ENCODE measurements at places on chromosomes 3 and 15.

DNA sequence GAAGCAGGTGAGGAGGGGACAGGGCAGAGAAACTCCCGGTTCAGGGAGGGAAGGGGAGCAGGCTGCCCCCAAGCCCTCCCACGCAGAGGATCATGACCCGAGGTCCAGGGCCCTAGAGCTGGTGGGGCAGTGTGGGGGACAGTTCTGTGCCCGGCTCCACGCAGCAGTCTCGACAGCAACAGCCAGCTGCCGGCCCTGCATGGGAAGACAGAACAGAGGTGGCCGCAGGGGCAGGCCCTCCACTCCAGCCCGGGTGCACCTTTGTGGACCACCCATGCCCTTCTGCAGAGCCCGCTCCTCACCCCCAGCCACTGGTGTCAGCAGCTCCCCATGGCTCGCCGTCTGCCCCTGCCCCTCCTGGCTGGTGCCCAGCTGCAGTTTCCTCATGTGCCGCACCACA lies 7.7 kb downstream of the OGG1 start:
- DNase-seq, result no peak

GRCh38 chr15:100726070-100726420 lies 123.7 kb downstream of the ASB7 start:
- no peak for DNase-seq

DNA sequence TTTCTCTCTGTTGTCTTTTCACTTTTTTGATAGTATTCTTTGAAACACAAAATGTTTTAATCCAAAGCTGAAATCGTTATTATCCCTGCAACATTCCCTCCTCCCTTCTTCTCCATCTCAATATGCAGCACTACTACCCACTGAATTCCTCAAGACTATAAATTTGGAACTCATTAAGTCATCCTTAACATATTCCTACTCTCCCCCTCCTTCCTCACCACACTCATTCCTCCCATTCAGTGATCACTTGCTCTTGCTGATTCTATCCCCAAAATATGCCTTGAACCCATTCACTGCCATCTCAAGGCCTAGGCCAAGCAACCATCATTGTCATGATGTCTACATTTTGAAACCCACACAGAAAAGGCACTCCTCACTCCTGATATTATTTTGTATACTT lies 2.4 kb upstream of the PIK3R4 start:
- no peak for DNase-seq

DNA sequence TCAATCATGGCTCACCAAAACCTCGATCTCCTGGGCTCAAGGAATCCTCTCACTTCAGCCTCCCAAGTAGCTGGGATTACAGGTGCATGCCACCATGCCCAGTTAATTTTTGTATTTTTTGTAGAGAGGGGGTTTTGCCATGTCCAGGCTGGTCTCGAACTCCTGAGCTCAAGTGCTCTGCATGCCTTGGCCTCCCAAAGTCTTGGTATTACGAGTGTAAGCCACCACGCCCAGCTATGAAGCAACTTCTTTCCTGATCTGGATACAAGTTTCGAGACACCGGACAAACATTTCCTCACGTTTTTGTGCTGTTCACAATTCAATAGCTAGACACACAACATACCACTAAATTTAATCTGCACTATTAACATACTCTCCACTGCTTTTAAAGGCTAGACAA lies 3.4 kb upstream of the SYNM start:
- DNase-seq, result no peak

- DNase-seq, result no peak
These were observed 134.6 kb downstream of the SLC25A26 start for GRCh38 chr3:66355394-66355793.

GRCh38 chr15:66833371-66833770 lies 131.3 kb downstream of the SMAD6 start:
- DNase-seq, result no peak

- DNase-seq, result no peak
These were observed 32.8 kb downstream of the FBLN2 start for GRCh38 chr3:13581485-13582365.

DNA sequence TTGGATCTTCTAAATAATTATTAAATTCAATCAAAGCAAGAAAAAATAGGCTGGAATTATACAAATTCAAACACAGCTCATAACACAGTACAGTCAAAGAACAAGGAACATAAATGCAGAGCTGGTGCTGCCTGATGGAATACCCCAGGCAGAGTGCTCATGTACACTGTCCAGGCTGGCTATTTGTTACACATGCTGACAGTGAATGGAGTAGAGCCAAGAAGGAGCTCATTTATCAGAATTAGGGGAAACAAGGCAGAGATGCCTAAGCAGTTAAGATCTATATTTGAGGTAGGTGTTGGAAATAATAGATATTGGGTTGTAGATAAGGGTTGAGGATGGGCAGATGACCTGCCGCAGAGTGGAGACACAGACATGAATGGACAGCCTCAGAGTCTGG lies 788.2 kb upstream of the ARPP21 start:
- DNase-seq, result no peak

DNA sequence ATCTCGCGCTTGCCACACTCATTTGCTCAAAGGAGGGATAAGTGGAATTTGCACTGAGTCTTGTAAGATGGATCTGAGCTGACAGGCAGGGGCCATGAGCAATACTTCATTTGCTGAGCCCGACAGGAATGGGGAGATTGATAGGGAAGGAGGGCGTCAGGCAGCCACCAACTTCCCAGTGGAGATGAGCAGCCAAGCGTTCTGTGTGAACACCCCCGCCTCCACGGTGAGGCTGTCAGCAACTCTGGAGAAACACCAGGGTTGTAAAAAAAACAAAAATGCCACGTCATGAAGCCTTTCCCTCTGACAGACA lies 36.8 kb downstream of the TLE3 start:
- DNase-seq, result no peak

GRCh38 chr15:52788099-52788986 lies 1.8 kb downstream of the ONECUT1 start:
- DNase-seq, result no peak

DNA sequence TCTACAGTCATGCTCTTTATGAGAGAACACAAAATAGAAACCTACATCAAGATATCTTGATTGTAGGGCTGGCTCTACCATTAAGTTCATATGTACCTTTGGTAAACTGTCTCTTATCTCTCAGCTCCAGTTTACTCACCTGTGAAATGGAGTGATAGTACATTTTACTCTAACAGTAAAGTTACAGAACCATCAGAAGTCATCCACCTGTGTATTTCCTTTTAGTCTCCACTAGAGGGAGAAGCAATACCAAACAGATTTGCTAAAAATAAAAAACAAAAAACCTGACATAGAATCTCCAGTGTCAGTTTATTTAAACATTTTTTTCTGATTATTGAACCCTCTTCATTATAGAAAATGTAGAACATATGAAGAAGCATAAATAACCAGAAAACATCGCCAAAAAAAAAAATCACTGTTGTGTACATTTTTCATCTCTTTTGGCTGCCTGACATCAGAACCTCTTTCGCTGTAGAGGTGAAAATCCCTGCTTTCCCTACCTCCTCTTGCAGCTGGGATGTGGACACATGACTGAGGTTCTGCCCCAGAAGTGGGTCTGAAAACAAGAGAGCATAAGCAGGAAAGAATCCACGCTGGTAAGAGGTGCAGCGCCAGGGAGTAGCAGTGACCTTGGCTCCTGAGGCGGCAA lies 48.7 kb upstream of the WDR72 start:
- DNase-seq, result no peak

DNA sequence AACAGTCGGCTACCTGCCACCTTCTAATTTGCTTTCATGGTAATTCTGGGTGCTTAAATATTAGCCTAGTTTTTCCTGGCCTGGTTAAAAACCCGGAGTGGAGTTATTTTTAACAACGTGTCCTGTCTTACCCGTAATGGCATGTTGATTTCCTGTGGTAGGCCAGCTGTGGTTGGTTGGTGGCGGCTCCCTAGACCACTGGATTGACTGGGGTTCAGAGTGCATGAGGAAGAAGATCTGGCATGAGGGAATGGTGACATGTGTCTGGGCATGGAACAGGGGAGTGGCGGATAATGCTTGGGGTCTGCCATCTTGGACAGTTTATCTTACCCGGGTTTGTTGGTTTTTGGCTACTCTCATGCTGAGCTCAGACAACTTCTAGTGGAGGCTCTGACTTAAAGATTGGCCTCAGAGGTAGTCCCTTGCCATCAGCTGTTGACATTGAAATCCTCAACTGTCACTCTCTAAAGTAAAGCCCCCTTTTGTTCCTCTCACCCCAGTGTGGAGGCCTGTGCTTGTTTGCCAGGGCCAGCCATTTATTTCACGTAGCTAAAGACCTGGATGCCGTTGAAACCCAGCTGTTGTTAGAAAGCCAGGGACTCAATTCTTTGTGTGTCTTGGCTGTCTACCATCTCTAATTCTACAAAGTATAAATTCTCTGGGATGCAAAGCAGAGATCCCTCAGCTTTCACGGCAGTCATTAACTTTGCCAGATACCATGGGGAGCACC lies 81.6 kb downstream of the DNASE1L3 start:
- no peak for DNase-seq

GRCh38 chr15:80735344-80735743 lies 40.2 kb downstream of the ABHD17C start:
- DNase-seq, result no peak

GRCh38 chr3:114420072-114420471 lies 126.2 kb downstream of the TIGIT start:
- DNase-seq, result no peak

DNA sequence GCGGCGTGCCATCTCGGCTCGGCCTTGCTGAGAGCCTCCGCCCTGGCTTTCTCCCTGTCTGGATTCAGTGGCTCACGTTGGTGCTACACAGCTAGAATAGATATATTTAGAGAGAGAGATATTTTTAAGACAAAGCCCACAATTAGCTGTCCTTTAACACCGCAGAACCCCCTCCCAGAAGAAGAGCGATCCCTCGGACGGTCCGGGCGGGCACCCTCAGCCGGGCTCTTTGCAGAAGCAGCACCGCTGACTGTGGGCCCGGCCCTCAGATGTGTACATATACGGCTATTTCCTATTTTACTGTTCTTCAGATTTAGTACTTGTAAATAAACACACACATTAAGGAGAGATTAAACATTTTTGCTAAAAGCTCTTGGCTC lies 54.1 kb downstream of the PLXNA1 start:
- DNase-seq, result no peak

DNA sequence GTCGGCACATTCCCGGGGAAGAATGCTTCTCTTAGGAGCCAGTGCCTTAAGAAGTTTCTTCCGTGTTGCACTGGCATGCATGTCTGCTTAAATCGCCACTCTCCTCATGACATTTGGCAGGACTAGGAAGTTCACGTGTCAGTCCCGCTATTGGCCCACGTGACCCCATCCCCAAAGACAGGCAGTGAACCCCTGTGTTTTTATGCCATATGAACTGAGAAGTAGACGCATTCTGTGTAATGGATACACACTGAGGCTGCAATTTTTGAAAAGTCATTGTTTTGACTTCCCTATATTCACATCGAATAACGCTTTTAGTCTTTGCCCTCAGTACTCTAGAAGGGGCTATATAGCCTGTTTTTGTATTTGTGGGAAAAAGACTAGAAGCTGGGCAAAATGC lies 125.6 kb upstream of the TBL1XR1 start:
- no peak for DNase-seq

- DNase-seq, result no peak
These were observed 3.7 kb downstream of the TCAIM start for GRCh38 chr3:44342176-44342790.

DNA sequence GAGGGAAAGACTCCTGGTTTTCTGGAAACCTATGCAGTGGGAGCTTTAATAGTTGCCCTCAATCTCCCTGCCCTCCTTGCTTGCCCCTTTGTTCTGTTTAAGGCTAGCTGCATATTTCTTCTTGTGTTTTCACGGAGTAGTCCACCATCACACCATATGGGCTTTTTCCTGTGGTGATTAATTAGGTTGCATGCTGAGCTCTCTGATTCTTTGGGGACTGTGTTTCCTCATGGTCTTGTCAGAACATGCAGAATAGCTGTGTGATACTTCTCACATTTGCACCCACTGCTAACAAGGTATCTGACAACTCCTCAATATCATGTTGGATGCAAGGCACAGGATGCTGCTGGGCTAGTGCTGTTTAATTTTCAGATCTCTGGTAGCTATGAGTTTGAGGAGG lies 139.6 kb downstream of the PTPRG start:
- no peak for DNase-seq

DNA sequence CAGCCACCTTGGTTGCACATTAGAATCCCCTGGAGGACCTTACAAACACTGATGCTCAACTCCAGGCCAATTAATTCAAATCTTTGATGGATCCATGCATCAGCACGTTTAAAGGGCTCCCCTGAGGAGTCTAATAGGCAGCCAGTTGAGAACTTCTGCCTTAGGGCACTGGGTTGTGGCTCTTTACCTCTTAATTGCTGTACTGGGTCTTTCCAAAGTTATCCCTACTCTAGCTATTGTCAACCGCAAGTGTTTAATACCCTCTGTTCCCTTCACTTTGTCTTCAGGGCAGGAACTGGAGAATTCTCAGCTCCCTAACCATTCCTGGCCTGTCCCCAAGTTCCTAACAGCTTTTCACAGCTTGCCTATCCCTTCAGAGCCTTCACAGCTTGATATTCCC lies 15.0 kb upstream of the FAM174B start:
- DNase-seq, result no peak

- no peak for DNase-seq
These were observed 28.2 kb upstream of the ST6GAL1 start for GRCh38 chr3:186902154-186902553.

- peak; percentile 7 for DNase-seq
These were observed 56.3 kb upstream of the FSTL1 start for GRCh38 chr3:120506828-120507774.

- no peak for DNase-seq
These were observed 91.1 kb downstream of the MEIS2 start for GRCh38 chr15:37009288-37009687.

DNA sequence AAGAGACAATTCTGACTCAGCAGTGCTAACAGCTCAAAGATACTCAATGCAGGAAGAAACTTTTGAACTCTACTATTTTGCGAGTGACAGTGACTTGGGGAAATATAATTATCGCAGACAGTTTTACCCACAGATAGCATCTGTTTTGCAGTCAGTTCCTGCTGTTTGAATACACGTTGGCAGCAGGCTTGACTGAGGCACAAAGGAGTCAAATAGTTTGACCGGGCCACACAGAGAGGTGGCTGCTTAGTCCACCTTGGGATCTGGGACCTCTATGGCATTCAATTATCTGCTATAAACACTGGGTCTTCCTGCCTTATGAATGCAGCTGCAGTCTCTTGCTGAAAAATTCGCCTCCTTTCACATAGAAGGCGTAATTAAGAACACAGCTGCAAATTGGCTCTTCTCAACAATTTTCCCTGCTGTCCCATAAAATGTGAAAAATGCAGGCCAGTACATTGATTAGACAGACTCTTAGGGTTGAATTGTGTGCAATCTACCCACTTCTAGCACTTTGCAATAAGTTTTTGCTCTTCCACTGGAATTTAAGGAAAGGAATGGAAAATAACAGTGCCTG lies 56.5 kb downstream of the OTOL1 start:
- no peak for DNase-seq
